Activated naive CD4-positive, alpha-beta T cell (primary cell): ENCODE measurements at places on chromosomes 7 and 10.

GRCh38 chr10:75166623-75166972, 44.0 kb upstream of the VDAC2 start:
- DNase-seq = no peak

GRCh38 chr7:127822822-127823508, 171.0 kb downstream of the SND1 start:
- DNase-seq = no peak

- no peak for DNase-seq
These were observed 64.4 kb upstream of the SFMBT2 start for GRCh38 chr10:7475046-7475911.

- no peak for DNase-seq
These were observed 81.9 kb upstream of the CAPZA2 start for GRCh38 chr7:116780521-116780920.

DNA sequence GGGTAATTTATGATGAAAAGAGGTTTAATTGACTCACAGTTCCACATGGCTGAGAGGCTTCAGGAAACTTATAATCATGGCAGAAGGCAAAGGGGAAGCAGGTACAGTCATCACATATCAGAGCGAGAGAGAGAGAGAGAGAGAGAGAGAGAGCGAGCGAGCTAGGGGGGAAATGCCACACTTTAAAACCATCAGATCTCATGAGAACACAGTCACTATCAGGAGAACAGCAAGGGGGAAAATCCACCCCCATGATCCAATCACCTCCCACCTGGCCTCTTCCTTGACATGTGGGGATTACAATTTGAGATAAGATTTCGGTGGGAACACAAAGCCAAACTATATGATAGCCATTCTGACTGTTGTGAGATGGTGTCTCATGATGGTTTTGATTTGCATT, 576.3 kb downstream of the GFRA1 start:
- no peak for DNase-seq

GRCh38 chr10:15341502-15342128, 29.5 kb downstream of the FAM171A1 start:
- DNase-seq = no peak

GRCh38 chr7:155871211-155871610, 58.9 kb upstream of the SHH start:
- no peak for DNase-seq

DNA sequence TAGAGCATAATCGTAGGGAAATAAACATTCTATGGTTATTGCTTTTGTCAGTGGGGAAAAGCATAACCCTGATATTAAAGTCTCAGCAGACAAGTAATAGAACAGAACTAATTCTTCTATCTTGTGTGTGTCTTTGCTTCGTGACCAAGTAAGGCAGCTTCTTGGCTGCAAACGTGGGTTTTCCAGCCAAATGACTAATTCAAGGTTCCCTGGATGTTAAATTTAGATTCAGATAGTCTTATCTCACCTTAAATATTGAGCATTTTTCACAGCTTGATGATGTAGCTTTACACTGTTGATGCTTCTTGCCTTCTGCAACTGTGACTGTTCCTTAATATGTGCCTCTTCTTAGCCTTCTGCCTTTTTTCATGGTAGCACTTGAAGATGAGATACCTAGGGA, 113.0 kb downstream of the EXOC4 start:
- no peak for DNase-seq

DNA sequence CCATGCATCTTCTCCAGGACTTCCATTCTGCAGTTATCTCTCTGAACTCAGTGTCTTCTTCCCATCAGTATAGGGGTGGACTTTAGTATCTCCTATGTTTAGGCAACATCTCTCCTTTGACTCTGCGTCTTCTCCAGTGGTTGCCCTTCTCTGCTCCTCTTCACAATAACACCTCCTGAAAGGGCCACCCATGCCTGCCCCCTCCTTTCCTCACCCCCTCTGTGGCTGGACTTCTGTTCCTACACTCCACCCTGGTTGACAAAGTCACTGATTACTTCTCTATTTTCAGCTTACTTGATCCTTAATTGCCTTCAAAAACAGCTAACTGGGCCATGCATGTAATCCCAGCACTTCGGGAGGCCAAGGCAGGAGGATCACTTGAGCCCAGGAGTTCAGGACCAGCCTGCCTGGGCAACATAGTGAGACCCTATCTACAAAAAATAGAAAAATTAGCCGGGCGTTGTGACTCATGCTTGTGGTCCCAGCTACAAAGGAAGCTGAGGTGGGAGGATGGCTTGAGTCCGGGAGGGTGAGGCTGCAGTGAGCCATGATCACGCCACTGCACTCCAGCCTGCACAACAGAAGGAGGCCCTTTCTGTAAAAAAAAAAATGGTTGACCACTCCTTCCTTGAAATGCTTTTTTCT, 13.7 kb downstream of the SRGN start:
- DNase-seq = no peak

DNA sequence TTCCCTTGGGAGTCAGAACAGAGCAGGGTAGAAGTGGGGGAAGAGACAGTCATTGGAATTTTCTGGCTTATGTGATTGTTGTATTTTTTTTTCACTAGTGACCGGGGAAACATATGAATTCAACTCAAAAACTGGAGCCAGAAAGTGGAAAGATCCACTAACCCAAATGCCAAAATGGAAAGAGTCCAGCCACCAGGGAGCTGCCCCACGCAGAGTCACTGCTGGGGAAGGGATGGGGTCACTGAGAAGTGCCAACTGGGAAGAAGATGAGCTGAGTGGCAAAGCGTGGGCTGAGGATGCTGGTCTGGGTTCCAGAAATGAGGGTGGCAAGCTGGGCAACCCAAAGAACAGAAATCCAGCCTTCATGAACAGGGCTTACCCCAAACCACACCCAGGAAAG, 69.2 kb downstream of the CDHR3 start:
- DNase-seq = no peak

GRCh38 chr7:101596898-101597297, 32.2 kb downstream of the MYL10 start:
- DNase-seq = no peak
